RKO (cell line): ENCODE measurements at places on chromosomes 6 and 20.

- no peak for DNase-seq
Observed at GRCh38 chr6:97129106-97129505, 153.9 kb downstream of the MMS22L start.

GRCh38 chr20:49385465-49385864, 97.0 kb downstream of the KCNB1 start:
- DNase-seq, result peak; percentile 68

DNA sequence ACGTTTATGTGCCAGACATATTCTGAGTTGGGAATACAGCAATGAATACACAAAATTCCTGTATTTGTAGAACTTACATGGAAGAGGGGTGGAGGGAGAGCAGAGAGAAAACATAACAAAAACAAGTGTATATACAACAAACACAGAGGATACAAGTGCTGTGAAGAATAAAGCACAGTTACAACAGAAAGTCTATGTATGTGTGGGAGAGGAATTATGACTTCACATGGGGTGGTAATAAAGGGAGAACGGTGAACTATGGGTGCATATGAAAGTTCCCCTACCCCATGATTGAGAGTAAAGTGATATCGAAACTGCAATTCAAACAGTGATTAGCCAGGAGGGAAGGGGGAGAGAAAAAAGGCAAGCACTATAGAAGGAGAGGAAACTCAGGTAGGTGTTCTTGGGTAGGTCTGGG, 24.6 kb downstream of the HBS1L start:
- DNase-seq, result no peak

GRCh38 chr20:46681032-46681854, 8.0 kb downstream of the TP53RK start:
- DNase-seq, result peak; percentile 52

GRCh38 chr6:112574190-112574589, 227.1 kb downstream of the RFPL4B start:
- DNase-seq, result no peak

- DNase-seq, result no peak
Observed at GRCh38 chr6:28489366-28490204, 26.0 kb downstream of the GPX6 start.

- no peak for DNase-seq
Observed at GRCh38 chr20:53660947-53661381, 67.3 kb upstream of the ZNF217 start.

GRCh38 chr6:33978412-33979150, 167.3 kb downstream of the GRM4 start:
- no peak for DNase-seq

DNA sequence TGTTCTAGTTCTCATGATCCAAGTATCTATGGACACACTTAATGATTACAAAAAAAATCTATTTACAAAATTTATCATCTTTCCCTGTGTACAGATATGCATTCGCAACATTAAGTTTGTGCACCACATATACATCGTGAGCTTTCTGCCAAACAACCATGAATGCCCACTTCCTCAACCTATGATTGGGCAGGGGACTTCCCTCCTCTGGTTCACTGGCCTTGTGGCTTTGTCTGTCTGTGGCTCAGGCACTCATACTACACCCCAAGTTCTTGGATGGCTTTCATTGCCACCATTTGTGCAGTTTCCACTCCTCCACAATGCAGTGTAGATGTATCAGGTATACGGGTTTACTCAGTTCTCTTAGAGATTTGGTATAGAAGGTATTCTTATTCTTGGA, 74.9 kb downstream of the HS3ST5 start:
- no peak for DNase-seq

GRCh38 chr6:6915813-6916547, 191.8 kb upstream of the RREB1 start:
- DNase-seq, result no peak

GRCh38 chr20:19275630-19276071, 63.2 kb downstream of the SLC24A3 start:
- DNase-seq, result no peak

DNA sequence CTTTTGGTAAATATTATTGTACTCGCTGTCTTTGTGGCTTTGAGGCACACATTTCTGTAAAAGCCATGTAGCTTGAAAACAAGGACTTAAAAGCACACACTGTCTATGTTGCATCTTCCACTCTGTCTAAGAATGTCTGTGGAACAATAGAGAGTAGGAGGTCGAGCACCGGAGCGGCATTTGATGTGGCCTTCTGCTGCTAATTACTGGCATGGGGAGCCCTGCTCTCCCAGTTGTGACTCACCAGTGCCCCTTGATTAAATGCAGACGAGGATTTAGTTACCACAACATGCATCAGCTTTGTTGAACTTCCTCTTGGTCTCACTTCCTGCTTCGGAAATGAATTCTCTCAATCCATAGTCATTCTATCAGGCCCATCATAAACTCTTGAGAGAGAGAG, 680.7 kb upstream of the SLC35B3 start:
- DNase-seq, result no peak

DNA sequence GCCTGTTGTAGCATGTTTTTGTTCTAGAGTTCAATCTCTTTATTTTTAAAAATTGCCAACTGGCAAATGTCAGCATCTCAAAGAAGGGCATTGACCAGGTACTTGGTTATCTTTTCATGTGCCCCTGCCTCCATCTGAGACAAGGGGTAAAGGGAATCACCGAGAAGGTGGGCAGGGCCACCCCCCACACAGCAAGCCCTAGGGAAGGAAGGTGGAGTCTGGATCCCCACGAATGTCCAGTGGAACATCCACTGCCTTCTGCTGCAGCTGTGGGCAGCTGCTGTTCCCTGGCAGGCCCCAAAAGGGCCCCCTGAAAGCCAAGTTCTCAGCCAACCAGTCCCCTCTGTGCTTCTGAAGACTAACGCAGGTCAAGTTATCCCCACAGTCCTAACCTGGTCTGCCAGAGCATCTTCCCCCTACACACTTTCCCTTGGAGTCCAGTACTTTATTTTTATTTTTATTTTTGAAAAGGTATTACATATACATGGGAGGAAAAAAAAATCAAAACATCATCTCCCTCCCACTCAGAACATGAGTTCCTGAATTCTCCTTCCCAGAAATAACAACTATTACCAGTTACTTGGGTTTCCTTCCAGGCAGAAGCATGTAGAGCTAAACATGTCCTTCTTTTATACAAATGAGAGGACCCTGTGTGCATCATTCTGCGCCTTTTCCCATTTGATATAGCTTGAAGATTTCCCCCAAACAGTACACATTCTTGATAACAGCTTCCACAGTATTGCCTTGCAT, 253.7 kb downstream of the MAFB start:
- no peak for DNase-seq

DNA sequence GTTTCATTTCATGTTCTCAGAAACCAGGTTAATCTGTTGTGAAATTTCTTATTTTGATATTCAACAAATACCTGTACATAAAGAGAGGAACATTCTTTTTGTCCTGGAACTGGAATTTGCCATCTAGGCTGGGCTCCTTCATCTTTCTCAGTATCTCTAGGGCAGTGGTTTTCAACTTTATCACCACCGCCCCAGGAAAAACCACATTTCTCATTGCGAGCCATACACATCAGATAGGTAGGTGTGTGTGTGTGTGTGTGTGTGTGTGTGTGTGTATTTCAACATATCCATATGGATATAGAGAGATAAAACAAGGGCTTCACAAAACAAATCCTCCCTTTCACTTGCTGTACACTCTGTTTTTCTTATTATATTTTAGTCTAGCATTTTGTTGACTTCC, 24.1 kb downstream of the BFSP1 start:
- DNase-seq, result no peak

DNA sequence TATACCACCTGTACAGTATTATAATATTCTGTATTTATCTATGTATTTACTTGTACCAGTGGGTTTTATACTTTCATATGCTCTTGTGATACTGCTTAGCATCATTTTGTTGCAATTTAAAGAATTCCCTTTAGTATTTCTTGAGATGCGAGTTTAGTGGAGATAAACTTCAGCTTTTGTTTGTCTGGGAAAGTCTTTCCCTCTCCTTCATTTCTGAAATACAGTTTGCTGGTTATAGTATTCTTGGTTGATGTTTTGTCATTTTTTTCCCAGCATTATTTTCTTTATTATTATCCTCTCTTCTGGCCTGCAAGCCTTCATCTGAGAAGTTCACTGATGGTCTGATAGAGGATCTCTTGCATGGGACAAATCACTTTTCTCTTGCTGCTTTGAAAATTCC, 136.6 kb upstream of the MCHR2 start:
- no peak for DNase-seq

DNA sequence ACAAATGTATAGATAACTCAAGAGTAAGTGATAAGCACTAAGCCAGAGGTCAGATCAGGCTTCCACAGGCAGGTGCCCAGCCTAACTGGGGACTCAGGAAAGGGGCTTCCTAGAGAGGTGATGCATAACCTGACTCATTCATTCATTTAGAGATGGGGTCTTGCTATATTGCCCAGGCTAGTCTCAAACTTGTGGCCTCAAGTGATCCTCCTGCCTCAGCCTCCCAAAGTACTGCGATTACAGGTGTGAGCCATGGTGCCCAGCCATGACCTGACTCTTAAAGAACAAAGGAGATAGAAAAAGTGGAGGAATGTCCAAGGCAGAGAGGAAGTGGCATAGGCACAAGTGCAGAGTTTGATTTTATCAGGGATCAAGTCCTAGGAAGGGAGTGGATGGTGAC, 41.9 kb downstream of the GJA10 start:
- DNase-seq, result no peak

DNA sequence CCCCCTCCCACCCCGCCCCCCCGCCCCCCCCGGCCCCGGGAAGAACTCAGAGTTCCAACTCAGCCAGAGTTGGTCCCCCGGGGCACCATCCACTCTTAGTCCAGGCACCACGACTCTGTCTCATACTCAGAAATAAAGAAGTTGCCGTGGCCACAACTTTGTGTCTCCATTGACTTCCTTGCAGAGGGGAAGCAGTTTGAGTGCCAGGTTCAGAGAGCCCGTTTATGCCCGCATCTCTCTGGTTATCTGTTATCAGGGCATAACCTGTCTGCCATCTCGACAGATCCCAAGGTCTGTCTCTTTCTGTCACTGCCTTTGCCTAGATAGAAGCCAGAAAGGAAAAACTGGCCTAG, 605 bp downstream of the CDC5L start:
- no peak for DNase-seq

- no peak for DNase-seq
Observed at GRCh38 chr6:12476484-12476883, 186.3 kb downstream of the EDN1 start.
